ENCODE measurements at places on chromosomes 1 and 21.

DNA sequence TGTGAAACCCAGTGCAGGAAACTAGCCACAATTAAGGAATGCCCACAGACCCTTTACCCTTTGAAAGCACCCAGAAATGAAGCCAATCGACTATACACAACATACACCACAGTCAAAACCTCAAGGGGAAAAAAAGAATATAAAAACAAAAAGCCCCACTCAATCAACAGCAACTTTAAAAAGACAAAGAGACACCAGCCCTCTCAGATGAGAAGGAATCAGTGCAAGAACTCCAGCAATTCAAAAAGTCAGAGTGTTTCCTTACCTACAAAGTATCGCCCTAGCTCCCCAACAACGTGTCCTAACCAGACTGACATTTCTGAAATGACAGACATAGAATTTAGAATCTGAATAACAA is 147.7 kb downstream of the CHD1L start:
- DNase-seq, result no peak

GRCh38 chr1:78854556-78854955 is 152.0 kb downstream of the ADGRL4 start:
- DNase-seq, result no peak

DNA sequence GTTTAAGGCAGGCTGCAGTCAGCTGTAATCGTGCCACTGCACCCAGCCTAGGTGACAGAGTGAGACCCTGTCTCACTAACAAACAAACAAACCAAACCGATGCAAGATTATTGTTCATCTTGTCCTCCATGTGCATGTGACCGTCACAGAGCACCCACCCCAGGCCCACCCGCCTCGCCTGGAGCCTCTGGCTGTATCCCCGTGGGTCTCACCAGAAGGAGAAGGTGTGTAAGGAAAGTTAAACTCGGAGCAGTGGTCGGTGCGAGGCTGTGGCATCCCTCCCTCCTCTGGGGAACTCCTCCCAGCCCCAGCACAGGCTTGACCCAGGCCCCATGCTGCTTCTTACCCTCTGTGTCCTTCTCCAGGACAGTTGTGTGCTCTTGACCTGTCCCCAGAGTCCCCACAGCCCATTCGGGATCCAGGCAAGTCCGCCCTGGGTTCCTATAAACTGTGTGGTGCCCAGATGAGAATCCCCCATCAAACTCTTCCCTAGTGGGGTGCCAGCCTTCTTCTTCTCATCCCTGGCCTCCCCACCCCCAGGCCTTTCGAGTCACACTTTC is 318.4 kb downstream of the AJAP1 start:
- no peak for DNase-seq

DNA sequence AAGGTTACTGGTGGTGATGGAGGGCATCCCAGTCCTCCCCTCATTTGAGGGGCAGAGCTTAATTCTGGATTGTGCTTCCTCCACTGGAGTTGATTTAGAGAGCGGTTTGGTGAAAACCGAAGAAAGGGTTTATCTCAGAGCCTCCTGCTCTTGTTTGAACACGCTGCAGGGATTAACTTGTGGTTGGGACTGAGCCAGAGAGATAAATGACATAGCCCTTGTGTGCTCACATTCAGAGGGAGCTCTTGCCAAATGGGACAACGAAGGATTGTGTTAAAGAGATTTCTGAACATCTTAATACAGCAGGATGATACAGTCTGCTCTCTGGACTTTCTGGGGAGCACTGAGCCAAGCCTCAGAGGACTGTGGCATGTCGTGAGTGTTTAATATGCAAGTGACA is 308.2 kb downstream of the DISC1 start:
- no peak for DNase-seq

- DNase-seq, result no peak
Observed at GRCh38 chr1:12048372-12048771, 14.7 kb upstream of the TNFRSF8 start.

All from activated T-cell treated with anti-CD3 and anti-CD28 coated beads, Interleukin-2, amount 50 U/mL, for 72 hours (primary cell).